Mesenteric fat pad (tissue), 1 donor: ENCODE measurements at places on chromosomes 13 and 19.

DNA sequence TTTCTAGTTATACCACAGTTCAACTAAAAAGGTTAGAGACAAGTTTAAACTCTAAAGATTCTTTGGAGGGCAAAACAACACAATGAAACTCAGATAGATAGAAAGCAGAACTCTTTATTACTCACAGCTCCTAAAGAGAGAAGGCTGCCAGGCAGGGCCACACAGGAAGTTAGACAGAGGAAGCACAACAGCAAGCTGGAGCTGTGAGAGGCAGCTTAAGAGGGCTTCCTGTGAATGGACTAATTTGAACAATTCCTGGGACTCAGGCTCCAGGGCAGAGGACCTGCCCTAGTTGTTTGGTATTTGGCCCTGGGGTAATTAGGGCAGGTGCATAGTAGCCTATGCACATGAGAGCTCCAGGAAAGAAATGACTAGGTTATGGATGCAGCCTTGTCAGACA lies 803.6 kb downstream of the DIAPH3 start:
- DNase-seq, result no peak

GRCh38 chr19:8459095-8459494 lies 14.3 kb downstream of the HNRNPM start:
- DNase-seq, result no peak

GRCh38 chr13:93963266-93964145 lies 516.0 kb downstream of the DCT start:
- no peak for DNase-seq

DNA sequence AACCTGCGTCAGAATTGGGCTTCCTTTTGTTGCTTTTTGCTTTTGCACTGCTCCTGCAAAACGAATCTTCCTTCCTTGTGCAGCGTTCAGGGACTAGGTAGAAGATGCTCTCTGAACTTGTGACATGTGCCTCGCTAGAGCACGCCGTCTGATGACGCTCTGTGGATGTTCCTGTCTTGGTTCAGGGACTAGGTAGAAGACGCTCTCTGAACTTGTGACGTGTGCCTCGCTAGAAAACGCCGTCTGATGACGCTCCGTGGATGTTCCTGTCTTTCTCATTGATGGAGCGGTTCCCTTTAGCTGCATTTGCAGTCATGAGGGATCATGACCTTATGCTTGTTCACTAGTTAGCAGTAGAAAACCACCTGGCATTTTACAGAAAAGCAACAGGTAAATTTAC lies 154.0 kb downstream of the SOX1 start:
- DNase-seq, result no peak

- DNase-seq, result no peak
Measured at GRCh38 chr13:37927561-37927960, 58.0 kb upstream of the TRPC4 start.

DNA sequence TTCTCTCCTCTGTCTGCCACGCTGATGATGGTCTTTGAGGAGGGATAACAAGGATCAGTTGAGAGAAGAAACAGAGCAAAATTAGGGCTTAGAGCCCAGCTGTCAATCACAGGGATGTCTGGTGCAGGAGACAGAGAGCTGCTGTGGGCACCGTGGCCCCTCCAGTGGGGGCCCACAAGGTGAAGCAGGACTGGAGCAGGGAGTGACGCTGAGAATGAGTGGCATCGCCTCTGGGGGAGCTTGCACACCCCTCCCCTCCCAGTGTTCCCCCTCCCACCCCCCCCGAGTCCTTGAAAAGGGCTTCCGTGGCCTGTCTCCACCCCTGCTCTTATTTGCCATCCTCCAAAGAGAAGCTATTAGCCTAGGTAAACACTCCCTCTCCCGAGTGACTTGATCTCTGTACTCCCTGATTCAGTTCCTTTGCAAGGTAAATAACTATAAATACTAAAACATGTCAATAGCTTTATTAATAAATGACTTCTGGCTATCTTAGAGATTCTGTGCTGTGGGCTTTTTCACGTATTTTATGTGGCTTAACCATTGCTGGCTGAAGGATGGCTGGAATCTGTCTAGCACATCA lies 440.0 kb downstream of the ZNF536 start:
- DNase-seq, result no peak

DNA sequence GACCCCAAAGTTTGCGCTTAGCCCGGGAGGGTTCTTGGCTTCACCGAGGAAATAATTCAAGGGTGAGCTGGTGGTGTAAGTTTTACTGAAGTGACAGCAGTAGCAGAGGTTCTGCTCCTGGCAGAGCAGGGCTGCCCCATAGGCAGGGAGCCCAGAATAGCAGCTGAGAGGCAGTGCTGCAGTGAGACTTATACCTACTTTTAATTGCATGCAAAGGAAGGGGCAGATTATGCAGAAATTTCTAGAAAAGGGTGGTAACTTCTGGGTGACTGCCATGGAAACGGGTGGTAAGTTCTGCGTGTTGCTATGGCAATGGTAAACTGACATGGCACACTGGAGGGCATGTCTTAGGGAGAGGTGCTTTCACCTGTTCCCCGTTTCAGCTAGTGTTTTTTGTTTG lies 17.5 kb upstream of the CAMSAP3 start:
- DNase-seq, result no peak

GRCh38 chr13:95434111-95434510 lies 118.4 kb upstream of the CLDN10 start:
- DNase-seq, result no peak

DNA sequence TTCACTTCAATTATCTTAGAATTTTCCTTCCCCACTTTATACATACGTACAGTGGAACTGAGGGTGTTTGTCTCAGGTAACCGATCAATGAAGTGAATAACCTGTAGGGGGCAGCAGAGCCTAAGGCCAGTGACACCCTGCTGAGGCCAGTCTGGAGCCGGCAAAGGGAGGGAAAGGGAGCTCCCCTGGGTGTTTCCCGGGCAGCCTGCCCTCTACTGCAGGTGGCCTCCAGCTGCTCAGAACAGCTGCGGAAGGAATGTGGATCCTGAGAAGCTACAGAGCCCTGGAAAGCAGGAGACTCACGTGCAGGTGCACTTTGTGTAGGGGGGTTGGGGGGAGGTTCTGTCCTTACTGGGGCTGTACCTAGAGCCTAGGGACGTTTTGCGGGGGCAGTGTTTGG lies 832 bp upstream of the ZNF491 start:
- no peak for DNase-seq

- no peak for DNase-seq
Measured at GRCh38 chr19:35623327-35624010, 5.4 kb upstream of the RBM42 start.

DNA sequence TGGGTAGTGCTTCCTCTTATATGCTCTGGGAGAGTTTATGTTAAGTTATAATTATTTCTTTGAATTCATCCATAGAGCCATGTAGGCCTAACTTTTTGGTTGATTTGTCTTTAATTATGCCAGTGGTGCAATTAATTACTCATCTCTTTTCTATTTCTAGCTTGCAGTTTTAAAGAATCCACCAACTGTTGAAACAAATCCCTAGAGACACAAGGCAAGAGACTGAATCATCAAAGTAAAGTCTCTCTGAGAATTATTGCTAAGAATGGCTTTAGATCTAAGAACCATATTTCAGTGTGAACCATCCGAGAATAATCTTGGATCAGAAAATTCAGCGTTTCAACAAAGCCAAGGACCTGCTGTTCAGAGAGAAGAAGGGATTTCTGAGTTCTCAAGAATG lies 5.9 kb upstream of the ZNF551 start:
- DNase-seq, result no peak

- DNase-seq, result no peak
Measured at GRCh38 chr19:55606817-55607216, 1.4 kb downstream of the ZNF865 start.

DNA sequence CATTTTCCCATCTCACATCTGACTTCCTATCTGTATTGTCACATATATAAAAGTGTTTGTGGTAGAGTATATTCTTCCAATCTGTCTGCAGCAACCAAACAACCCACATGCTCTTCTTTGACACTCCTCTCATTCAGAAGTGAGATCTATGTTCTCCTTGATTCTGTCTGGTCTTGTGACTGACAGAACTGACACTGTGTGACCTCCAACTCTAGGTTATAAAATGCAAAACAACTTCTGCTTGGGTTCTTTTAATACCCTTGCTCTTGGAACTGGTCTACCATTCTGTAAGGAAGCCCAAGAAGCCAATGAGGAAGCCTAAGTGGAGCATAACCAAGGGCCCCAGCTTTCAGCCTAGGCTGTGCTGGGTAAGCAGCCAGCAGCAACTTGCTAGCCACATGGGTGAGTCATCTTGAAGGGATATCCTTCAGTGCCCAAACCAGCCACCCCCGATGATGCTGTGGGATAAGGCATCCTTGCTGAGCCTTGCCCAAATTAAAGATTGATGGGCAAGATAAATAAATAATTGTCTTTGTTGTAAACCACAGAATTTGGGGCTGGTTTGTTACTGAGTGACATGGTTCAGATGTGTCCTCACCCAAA lies 18.4 kb upstream of the ITM2B start:
- no peak for DNase-seq

- DNase-seq, result no peak
Measured at GRCh38 chr13:103022336-103022735, 43.9 kb downstream of the SLC10A2 start.

GRCh38 chr13:75467040-75467728 lies 14.8 kb downstream of the TBC1D4 start:
- DNase-seq, result no peak

DNA sequence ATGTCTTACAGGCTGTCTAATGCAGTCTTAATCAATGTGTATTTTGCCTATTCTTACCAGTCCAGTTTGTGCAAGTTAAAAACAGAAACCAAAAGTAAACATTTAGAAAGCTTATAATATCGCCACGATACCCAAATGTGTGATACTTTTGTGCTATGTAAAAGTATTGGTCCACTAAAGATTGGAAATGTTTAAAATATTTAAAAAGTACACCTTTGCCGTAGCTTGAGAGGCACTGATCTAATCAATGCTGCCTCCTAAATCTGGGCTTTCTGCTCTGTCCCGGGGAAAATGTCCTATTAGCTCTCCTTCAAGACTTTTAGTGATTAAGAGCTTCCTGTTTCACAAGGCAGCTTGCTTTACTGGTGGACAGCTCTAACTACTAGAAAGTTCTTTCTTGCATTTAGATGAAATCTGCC lies 64.7 kb downstream of the DNAJC15 start:
- DNase-seq, result no peak

DNA sequence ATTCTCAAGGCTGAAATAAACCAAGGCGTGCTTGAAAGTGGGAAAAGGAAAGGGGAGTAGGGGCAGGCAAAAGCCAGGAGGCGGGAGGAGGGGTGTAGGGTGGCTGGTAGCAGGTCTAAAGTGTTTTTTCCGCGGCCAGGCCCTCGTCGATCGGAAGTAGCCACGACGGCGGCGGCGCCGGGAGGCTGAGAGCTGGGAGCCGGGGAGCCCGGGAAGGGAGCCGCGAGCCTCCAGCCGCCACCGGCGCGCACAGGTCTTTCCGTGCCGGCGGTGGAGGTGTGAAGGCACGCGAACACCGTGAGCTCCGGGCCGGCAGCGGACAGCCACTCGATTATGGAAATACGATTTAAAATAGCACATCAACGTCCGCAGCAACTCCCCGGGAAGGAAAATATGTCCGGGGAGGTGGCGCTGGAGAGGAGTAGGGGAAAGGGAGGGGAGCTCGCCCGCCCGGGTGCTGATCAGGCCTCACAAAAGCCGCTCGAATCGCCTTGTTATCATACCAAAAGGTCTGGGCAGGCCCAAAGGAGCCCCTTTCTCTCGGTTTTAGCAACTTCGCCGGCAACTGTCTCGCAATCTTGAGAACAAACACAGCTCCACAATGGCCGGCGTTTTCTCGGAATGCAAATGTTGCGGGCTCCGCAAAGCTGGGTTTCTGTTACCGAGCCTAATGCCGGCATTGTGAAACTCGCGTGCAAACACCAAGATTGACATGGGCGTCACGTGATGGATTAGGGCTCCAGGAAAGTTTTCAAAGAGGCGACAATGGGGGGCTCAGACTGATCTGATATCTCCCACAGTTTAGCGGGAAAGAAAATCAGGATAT lies 2.9 kb upstream of the PCDH8 start:
- no peak for DNase-seq

DNA sequence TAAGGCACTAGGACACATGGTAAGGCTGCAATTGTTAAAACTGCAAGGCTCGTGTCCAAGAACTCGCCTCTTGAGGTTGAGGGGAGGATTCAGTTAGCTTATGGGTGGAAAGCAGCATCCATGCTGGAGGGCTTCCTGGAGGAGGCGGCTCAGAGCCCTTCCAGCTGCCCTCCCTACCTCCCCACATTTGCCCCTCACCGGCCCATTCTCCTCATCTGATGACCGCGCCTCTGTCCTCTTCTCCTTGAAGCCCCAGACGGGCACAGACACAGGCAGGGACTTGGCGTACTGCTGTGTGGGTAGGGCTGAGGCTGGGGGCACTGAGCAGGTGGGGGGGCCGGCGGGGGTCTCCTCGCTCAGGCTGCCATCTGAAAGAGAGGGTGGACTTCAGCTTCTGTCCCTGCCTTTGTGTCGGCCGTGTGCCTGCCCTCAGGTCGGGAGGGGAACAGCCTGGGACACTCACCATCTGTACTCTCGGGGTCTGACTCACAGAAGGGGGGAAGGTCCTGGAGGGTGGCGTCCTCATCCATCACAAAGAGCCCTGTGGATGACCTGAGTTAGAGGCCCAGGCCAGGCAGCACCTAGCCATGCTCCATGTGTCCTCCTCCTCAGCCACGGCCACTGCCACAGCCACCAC lies 4.1 kb upstream of the PNKP start:
- DNase-seq, result no peak

DNA sequence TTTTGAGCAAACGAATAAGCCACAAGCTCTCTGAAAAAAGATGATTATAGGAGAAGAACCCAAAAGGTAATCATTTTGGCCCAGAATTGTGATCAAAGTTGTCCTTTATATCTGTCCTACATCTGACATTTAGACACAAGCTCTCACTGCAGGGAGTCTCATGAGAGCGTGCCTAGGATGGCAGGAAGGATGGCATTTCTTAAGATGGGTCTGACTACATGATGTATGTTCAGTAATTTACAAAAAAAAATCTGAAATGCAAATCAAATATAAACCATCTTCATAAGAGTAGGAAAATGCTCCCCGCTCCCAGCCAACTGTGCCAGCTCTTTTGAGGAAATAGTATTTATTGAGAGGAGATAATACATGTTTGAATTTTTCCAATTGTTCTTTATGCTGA lies 81.0 kb upstream of the MBNL2 start:
- no peak for DNase-seq

- DNase-seq, result no peak
Measured at GRCh38 chr13:100231176-100231575, 142.3 kb downstream of the PCCA start.

DNA sequence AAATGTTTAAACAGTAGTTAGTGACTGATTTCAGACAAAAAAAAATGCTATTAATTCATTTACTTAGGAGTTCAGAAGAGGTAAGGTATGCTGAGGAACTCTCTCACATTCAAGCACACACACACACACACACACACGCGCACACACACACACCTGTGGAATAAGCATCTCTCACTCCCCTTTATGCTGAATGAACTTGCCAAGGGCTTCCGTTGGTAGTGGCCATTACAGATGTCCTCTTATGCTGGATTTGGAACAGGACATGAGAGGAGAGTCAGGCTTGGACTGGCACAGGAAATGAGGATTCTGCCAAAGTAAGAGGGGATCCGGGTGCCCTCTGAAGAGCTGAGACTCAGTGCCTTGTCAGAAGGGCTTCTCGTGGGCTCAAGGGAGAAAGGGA lies 463.4 kb upstream of the MIR17HG start:
- no peak for DNase-seq
